ENCODE measurements at places on chromosomes 1 and 21.
A peak's percentile ranks its signal among the peaks of the same experiment; 100 is the strongest.

DNA sequence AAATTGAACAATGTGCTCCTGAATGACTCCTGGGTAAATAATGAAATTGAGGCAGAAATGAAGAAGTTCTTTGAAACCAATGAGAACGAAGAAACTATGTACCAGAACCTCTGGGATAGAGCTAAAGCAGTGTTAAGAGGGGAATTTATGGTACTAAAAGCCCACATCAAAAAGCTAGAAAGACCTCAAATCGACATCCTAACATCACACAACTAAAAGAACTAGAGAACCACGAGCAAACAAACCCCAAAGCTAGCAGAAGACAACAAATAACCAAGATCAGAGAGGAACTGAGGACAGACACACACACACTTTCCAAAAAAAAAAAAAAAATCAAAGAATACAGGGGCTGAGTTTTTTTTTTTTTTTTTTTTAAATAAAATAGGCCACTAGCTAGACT is 564.2 kb downstream of the SMYD3 start:
- peak; percentile 14 for DNase-seq

DNA sequence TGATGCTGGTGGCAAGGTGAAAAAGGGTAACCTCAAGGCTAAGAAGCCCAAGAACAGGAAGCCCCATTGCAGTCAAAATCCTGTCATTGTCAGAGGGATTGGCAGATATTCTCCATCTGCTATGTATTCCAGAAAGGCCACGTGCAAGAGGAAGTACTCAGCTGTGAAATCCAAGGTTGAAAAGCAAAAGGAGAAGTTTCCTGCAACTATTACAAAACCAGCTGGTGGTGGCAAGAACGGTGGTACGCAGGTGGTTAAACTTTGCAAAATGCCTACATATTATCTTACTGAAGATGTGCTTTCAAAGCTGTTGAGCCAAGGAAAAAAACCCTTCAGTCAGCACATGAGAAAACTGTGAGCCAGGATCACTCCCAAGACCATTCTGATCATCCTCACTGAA is 13.7 kb upstream of the VPS45 start:
- no peak for DNase-seq

DNA sequence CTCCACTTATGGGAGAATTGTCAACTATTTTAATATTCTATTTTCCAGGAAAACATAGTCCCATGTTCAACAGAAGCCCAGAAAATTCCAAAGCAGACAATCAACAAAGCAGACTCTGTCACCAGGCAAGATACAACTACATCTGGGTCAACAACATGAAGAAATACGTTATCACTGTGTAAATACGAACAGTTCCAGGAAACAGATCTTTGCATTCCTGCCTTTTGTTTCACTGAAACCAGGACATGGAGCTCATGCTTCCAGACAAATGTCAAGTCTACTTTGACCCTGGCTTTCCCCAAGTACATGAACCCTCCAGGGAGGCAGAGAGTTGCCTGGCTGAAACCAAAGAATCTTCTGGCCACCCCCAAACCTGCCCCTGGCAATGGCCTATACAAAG is 106.7 kb downstream of the SETD4 start:
- no peak for DNase-seq

DNA sequence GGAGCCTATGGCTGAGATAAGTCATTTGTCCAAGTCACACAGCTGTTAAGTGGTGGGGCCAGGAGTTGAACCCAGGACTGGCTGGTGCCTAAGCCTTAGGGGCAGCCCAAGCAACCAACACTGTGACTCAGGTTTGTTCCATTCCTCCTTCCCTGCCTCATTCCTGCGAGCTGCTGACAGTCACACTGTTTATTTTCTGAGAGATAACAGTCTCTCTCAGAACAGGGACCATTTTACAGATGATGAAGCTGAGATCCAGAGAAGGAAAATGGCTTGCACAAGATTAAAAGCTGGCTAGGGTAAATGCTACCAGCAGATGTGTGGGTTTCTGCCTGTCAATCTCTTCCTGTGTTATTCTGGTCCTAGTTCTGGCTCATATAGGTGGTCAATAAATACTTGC is 24.3 kb upstream of the TCEA3 start:
- no peak for DNase-seq

- DNase-seq, result no peak
Observed at GRCh38 chr1:211724687-211725196, 49.3 kb upstream of the NEK2 start.

DNA sequence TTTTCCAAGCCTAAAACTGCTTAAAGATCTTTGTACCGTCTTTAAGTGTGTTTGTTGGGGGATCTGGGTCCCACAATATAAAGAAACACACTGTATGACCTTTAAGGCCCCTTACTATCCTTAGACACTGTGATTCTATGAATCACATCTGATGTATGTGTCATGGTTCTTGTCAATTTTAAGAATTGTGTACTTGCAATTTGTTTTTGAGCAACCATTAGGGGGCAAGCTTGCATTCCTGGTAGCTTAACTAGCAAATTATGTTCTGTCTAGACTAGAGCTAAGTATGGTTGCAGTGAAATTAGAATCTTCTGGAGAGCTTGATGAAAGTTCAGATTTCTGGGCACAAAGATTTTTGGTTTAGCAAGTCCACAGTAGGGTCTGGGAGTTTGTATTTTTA is 219.5 kb downstream of the TPR start:
- DNase-seq, result peak; percentile 24

DNA sequence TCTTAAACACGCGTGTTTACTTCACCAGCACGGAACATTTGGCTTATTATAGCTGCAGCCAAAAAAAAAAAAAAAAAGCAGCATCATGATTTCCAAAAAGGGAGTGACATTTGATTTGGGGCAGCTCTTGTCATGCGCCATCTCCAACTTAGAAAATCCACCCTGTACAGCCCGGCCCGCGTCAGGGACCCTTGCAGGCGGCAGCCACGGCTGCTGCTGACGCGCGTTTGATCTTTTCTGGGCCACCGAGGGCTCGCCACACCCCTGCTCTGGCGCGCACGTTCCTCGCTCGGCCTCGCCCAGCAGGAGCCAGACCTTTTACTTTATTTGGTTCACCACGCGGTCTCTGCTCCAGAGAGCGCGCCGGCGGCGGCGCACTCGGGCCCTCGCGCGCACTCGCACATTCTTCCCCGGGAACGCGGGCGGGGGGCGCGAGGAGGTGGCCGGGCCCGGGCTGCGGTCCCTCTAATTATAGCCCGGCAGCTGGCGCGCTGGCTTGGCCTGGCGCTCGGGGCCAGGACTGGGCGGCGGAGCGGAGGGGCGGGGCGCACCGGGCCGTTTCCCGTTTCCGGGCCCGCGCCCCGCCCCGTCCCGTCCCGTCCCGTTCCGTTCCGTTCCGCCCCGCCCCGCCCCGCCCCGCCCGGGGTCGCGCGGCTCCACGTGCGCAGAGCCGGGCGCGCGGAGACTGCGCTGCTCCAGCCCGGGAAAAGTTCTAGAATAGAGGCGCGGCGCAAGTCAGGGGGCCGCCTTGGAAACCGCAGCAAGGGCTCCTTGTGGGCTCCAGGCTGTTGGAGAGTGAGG is 10.2 kb downstream of the IRF2BP2 start:
- DNase-seq, result peak; percentile 67

GRCh38 chr1:64923294-64923718 is 43.0 kb downstream of the JAK1 start:
- DNase-seq, result peak; percentile 45

GRCh38 chr21:46001821-46002681 is 20.5 kb downstream of the COL6A1 start:
- no peak for DNase-seq

DNA sequence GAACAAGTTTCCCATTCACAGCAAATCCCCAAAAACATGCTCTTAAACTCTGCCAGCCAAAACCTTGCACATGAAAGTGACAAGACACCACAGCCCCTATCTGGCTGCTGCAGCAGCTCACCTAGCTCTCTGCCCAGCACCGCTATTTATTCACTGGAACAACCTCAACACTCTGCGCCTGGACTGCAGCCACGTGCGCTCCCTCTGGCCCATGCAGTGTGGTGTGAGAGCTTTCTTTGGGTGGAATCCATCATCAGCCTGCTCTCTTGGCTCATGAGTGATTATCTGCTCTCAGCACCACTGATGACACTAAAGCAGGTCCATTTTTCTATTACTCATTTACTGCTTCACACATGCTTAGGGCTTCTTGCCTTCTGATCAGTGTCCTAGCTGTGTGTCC is 11.4 kb downstream of the KCNJ6 start:
- no peak for DNase-seq

- DNase-seq, result no peak
Observed at GRCh38 chr1:148289647-148290046, 137.6 kb upstream of the NBPF11 start.

DNA sequence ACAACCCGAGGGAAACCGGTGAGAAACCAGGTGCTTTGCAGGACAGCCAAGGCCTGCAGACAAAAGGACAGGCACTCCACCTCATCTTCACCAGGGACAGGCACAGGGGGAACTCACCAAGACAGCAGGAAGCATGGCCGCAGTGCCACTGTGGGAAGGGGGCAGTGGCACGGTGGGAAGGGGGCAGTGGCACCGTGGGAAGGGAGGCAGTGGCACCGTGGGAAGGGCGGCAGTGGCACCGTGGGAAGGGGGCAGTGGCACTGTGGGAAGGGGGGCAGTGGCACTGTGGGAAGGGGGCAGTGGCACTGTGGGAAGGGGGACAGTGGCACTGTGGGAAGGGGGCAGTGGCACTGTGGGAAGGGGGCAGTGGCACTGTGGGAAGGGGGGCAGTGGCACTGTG is 28.4 kb upstream of the LRRC47 start:
- DNase-seq, result no peak
